ENCODE measurements at places on chromosomes 5 and 9.
A peak's percentile ranks its signal among the peaks of the same experiment; 100 is the strongest.

GRCh38 chr5:37501152-37501551, 122.0 kb downstream of the WDR70 start:
- no peak for DNase-seq

- DNase-seq: no peak
Observed at GRCh38 chr5:113614191-113614590, 100.7 kb downstream of the YTHDC2 start.

DNA sequence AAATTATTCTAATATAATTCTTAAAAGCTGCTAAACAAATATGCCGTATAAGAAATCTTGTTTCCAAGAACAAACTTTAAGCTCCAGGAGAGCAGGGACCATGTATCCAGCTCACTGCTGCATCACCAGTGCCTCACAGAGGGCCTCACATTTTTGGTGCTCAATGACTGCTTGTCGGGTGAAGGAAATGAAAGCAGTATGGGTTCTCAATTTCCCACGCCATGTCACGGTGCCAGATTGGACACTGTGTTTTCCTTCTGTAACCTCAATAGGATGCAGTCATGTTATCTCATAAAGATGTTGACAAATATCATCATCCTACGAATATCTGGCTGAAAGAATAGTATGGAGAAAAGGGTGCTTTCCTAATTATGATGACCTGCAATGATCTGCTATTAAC, 64.7 kb downstream of the POU5F2 start:
- no peak for DNase-seq

GRCh38 chr5:124341066-124341858, 405.2 kb downstream of the ZNF608 start:
- no peak for DNase-seq

DNA sequence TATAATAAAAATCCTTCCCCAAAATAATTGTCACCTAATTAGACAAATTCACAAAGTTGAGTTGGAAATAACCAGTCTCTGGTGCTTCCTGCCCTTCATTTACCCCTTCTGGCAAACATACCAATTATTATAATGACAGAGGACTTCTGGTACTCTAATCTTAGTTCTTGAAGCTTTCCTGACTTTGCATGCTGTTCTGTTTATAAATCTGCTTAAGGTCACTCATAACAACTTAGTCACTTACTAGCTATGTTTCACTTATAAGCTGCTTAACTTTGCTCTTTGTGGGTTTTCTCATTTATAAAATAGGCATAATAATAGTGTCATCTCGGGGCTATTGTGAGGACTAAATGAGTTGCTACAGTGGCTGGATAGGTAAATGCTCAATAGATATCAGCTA, 446.5 kb downstream of the EFNA5 start:
- DNase-seq: no peak

- no peak for DNase-seq
Observed at GRCh38 chr9:109939698-109940342, 159.8 kb downstream of the PALM2AKAP2 start.

GRCh38 chr5:151092762-151093161, 11.9 kb upstream of the TNIP1 start:
- DNase-seq: no peak

GRCh38 chr9:131361202-131361833, 32.6 kb upstream of the PRRC2B start:
- DNase-seq: peak; percentile 31

- peak; percentile 3 for DNase-seq
Observed at GRCh38 chr5:168851902-168852321, 272.7 kb upstream of the PANK3 start.

DNA sequence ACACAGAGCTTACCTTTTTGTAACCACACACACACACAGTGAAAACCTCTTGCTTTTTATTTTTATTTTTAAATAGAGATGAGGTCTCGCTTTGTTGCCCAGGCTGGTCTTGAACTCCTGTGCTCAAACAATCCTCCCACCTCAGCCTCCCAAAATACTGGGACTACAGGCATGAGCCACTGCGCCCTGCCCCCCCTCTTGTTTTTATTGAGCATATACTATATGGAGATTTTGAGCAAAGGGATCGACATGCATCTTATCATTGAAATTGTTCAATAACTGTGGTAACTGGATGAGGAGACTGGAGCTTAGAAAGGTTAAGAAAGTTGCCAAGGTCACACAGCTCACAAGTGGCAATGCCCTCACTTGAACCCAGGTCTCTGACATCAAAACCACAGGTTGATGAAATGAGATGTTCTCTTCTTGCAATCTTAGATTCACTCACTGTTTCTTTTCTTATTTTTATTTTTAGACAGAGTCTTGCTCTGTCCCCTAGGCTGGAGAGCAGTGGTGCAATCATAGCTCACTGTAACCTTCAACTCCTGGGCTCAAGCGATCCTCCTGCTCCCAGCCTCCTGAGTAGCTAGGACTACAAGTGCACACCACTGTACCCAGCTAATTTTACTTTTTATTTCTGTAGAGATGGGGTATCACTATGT, 26.8 kb upstream of the STXBP1 start:
- DNase-seq: no peak

DNA sequence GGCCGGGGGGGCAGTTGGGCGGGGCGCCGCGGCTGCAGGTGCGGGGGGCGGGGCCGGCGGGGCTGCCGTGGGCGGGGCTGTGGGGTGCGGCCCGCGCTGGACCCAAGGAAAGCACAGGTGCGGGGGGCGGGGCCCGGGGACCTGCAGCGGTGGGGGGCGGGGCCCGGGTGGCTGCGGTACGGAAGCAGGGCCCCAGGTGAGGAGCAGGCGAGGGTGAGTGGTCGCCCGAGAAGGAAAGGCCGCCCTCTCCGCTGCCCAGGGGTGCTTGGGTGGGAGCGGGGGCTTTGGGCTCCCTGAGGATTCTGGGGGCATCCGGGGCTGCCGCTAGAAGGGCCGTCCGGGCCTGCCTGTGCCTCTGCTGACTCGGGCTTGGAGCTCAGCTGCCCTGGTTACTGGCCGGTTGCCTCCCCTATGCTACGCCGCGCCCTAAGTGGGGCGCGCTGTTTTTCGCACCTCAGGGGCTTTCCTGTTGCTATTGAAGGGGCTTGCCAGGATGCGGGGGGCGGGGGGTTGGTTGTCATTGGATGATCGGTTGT, 767 bp downstream of the RALGPS1 start:
- DNase-seq: peak; percentile 17

GRCh38 chr5:139746691-139747582, 48.7 kb upstream of the PSD2 start:
- DNase-seq: peak; percentile 88

GRCh38 chr9:2209400-2209799, 194.3 kb downstream of the SMARCA2 start:
- DNase-seq: no peak

- no peak for DNase-seq
Observed at GRCh38 chr9:132182314-132183091, 20.6 kb downstream of the NTNG2 start.

DNA sequence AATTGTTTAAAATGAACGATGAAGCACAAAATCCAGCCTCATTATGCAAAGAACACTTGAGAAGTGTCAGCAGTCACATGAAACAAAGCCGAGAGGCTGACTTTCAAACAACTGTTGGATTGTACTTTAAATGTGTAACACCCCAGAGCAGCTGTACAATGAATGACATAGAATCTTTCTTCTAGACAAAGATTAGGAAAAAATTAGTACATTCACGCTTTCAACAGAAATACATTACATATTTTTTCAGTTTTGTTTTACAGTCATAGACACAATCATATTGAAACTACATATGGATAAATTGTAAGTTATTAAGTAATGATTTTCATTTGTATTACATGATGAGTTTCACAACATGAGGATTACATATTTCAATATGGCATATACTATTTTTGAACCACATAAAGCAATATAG, 10.6 kb upstream of the AGXT2 start:
- no peak for DNase-seq

- DNase-seq: no peak
Observed at GRCh38 chr5:169763376-169764017, 126.4 kb downstream of the DOCK2 start.

DNA sequence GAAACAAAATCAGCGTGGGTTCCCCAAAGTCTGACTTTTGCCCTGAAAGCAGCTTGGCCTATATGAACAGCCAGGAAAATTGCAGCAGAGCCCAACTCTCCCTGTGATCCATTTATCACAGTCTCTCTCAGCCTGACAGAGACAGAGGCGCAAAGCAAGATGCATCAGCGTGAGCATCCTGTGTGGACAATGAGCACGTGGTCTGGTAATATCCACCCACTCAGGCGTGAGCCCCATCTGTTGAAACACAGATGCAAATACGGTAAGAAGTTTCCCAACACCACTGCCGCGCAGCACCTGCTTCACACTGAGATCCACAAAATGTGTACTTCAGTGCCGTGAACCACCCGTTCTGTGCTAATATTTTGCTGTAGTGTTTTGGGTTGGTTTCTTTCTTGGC, 114.6 kb downstream of the MRPL36 start:
- DNase-seq: no peak

- DNase-seq: no peak
Observed at GRCh38 chr5:136182618-136183017, 10.3 kb downstream of the SMIM32 start.

DNA sequence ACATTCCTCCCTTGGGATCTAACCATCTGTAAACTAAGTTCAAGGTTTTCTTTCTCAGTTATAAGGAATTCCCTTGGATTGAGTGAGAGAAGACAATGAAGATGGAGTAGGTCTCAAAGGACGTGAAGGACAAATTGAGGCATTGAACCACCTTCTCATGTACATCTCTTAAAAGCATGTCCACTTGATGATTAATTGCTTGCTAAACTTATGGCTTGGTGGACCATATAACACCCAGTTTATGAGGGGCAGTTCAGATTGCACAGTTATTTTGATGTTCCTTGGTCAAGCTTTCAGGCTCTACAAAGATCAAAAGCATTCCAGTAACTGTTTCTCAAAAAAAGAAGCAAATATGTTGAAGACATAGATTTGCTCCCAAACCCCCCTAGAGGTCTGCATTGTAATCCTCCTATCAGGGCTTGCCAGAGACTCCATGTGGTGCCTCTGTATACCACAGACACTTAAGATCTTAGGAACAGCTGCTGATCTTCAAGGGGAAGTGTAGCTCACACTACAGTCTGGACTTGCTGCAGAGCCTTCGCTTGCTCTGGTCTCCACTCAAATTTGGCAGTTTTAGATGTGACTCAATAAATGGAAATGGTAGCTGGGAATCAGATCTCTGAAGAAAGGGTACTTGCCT, 56.9 kb upstream of the ALDH1A1 start:
- no peak for DNase-seq

- DNase-seq: no peak
Observed at GRCh38 chr9:26193237-26193636, 515.0 kb upstream of the TUSC1 start.

All from stimulated activated naive CD8-positive, alpha-beta T cell treated with anti-CD3 and anti-CD28 coated beads, Interleukin-15, amount 100 ng/mL, for 72 hours (primary cell).